ENCODE measurements at places on chromosomes 7 and 10.

DNA sequence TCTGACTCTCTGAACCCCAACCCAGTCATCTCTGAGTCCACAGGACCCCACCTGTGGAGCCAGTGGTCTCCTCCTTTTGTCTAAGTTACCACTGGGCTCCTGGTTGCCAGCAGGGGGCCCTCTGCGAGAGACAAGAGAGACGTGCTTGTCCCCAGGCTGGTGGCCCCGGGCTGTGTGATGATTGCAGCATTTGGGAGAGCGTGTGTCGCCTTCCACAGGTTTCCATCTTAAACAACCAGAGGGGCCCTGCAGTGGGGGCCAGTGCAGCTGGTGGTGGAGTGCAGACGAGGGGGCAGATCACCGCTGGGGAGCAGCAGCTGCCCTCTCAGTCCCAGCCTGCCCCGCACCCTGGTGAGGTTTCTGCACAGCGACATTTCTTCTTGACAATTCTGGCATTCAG, 122.4 kb upstream of the PPP2R2D start:
- no peak for DNase-seq

GRCh38 chr10:100245484-100246220, 16.3 kb upstream of the CHUK start:
- no peak for DNase-seq

- no peak for DNase-seq
Observed at GRCh38 chr10:85921789-85922188, 444.8 kb downstream of the GRID1 start.

DNA sequence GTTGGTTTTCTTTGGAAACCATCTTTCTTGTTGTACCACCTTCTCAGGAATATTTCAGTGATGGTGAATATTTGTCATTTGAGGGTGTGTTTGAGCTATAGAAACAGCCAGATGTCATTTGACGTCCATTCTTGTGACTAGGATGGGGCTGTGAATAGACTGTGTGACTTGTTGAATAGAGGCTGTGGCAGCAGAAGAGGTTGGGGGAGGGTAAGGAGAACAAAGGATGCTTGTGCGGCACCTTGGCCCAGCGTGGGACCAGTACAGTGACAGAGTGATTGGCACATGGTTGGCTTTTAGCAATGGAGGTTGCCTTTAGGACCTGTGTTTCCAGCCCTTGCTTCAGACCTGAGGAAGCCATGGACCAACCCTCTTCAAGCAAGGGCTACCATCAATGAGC, 11.3 kb downstream of the DMBT1 start:
- no peak for DNase-seq

GRCh38 chr7:42219447-42219846, 17.6 kb downstream of the GLI3 start:
- DNase-seq = no peak

- DNase-seq = no peak
Observed at GRCh38 chr7:92402920-92403759, 44.1 kb upstream of the GATAD1 start.

- DNase-seq = no peak
Observed at GRCh38 chr10:59346321-59346720, 16.0 kb downstream of the FAM13C start.

GRCh38 chr10:113140143-113141011, 190.3 kb downstream of the TCF7L2 start:
- DNase-seq = no peak

DNA sequence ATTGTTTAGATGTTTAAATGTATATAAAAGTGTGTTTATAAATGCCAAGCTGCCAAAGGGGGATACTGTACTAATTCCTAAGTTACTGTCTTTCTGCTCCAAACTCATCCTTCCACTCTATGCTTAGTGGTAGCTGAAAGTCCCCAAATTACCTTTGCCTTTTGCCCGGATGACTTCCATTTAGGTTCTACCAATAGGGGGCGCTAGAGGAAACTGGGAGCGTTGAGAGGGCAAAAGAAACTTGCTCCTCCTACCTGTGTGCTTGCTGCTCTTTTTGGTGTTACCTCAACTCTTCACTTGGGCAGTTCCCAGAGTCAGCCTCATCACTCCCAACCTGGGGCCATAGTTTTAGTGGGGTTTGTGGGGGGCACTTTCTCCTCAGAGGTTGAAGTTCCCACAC, 5.9 kb upstream of the OR2A25 start:
- DNase-seq = no peak

- no peak for DNase-seq
Observed at GRCh38 chr10:132368881-132369635, 27.9 kb upstream of the PWWP2B start.

GRCh38 chr10:4638099-4638498, 187.9 kb upstream of the AKR1E2 start:
- no peak for DNase-seq

GRCh38 chr10:79353000-79353406, 5.7 kb downstream of the PPIF start:
- no peak for DNase-seq

GRCh38 chr7:157708919-157709295, 372.1 kb downstream of the DNAJB6 start:
- DNase-seq = no peak
